ENCODE measurements at places on chromosomes 11 and 22. TPM values are rescaled to one million over a fixed set of nuclear protein-coding genes. Genes with fewer than 3 reads are reported as not detected.

DNA sequence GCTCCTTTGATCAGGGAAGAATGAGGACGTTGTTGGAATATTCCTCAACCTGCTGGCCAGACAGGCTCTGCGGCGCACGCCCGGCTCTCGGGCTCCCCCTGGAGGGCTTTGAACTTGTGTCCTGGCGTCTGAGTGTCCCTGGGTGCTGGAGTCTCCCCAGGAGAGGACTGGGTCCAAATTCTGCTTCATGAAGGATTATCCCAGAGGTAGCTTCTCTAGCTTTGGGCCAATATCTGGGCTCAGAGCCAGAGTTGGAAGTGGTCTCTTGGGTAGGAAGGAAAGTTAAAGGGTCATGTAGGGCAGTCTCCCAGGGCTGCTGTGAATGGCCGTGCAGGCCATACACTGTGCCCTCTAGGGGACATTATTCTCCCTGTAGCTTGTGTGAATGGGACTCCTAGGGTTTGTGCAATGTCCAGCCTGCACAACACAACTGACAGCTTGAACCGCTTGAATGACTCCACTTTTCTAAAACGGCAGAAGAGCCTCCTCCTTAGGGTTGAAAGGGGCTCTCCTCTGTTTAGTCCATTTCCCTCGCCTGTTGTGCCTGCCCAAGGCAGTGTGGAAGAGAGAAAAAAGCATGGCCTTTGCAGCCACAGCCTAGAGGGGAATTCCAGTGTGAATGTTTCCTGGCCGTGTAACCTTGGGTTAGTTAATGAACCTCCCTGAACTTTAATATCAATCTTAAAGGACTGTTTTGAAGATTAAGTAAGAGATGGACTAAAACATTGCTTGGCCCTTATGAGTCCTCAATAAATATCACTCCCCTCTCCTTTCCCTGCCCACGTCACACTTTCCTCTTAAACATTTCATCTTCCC, 111.2 kb upstream of the THY1 start:
- peak; percentile 43 for DNase-seq

GRCh38 chr11:132238331-132238866, 868.0 kb downstream of the NTM start:
- no peak for DNase-seq

DNA sequence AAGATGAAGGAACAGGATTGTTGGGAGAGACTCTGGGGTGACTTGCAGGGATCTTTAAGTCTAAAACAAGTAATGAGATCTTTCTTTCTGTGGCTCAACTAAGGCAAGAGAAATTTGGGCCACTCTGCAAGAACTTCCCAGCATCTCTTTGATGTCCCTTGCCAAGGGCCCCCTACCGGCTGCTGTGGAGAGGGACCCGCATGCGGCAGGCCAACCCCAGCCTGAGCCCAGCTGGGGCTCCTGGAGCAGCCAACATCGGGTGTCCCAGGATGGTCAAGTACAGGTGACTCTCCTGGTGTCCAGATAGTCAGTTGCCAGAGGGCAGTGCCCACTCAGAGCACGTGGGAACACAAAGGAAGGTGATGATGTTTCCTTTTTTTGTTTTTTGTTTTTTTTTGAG, 363.2 kb downstream of the TBC1D22A start:
- no peak for DNase-seq

- peak; percentile 85 for DNase-seq
Observed at GRCh38 chr11:118907051-118908042, 18.4 kb downstream of the BCL9L start.

- no peak for DNase-seq
Observed at GRCh38 chr11:96413408-96413807, 23.6 kb downstream of the JRKL start.

DNA sequence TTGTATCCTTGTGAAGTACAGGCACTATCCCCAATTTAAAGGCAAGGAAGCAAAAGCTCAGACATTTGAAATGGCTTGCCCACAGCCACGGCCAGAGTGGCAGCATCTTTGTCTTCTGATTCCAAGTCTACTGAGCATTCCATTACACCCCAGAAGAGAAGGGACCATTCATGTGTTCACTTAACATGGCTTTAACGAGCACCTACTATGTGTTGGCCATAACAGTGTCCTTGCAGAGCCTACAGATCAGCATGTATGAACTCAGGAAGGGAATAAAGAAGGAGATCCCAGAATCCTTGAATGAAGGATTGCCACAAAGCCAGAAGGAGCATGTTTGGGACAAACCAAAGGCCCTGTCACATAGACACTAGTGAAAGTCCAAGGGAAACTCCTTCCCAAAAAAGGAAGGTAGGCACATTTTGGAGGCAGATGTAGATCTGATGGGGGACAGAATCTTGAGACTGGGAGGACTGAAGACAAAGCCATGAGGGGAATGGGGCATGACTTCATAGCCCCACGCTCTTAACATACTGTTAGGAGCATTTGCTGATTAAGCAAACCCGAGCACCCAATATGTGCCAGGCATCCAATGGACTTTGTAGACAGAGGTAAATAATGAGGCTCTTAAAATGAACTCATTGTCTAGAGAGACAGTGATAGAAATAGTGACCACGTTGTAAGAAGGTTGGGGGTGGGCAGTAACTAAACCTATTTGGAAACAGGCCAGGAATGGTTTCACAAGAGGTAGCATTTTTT, 54.9 kb downstream of the P4HA3 start:
- no peak for DNase-seq

DNA sequence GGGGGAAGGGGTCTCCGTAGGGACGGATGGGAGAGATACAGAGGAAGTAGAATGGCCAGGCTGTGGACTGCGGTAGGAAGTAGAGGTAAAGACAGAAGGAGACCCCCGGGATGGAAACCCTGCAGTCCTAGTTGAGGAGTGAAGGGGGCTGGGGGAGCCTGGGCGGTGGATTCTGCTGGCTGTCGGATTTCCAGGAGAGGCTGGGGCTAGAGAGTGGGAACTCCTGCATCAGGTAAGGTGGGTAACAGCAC, 727 bp upstream of the SCARF2 start:
- no peak for DNase-seq

GLB1L2 gene
- 21.6 TPM for total RNA-seq

- no peak for DNase-seq
Observed at GRCh38 chr11:22688914-22689313, 22.5 kb downstream of the GAS2 start.

DNA sequence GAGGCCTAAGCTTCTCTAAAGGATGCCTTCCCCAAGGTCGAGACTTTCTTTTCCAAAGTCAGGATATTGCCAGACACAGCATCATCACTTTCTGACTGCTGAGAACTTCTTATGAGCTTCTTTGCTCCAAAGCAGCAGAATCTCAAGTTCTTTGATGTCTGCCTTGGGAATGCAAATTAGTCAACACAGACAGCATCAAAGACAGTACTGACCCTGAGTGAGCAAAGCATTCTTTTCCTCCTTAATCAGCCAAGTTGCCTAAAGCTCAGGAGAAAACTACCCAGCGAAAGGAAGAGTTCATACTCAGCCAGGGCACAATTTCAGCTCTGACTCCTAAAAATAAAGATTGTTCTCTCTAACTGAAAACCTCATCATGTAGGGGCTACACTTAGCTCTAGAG, 98.0 kb downstream of the SLC36A4 start:
- DNase-seq = no peak

DNA sequence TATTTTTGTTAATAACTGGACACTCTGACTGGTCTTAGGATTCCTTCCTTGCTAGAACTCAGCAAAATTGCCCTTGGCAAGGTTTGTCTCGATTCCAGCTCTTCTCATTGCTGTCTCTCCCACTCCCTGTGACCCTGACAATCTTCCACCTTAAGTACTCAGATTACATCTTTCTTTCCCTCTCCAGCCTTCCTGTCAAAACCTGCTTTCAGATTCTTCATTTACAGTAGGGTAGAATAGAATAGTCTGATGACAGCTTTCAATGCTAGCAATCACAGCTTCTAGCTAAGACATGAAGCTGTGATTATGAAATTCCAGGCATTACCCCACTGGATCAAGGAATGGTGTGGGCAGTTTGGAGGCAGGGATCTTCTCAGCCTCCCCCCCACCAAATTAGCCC, 39.2 kb upstream of the LMO2 start:
- no peak for DNase-seq

GRCh38 chr22:29979777-29980321, 96.9 kb downstream of the MTMR3 start:
- DNase-seq = no peak

DNA sequence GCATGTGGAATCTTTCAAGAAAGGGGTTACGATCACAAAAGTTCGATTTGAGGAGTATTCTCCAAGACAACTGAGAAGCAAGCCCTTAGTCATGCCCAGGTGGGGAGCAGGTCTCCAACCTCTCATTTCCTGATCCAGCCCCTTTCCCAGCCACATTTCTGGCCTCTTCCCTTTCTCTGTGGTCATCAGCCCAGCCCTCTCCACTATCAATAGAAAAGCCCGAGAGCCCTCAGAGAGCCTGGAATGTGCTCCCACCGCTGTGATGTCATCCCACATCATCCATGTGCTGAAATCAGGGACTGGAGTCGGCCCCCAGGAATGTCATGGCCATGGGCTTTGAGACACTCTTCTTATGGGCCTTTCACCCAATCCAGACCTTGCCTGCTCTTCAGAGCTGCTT, 62.6 kb downstream of the KCNJ1 start:
- no peak for DNase-seq

- no peak for DNase-seq
Observed at GRCh38 chr11:117380676-117381075, 53.0 kb downstream of the CEP164 start.
